ENCODE measurements at places on chromosomes 13 and 19.

- no peak for DNase-seq
These were observed 121.1 kb downstream of the IRS2 start for GRCh38 chr13:109665240-109665639.

DNA sequence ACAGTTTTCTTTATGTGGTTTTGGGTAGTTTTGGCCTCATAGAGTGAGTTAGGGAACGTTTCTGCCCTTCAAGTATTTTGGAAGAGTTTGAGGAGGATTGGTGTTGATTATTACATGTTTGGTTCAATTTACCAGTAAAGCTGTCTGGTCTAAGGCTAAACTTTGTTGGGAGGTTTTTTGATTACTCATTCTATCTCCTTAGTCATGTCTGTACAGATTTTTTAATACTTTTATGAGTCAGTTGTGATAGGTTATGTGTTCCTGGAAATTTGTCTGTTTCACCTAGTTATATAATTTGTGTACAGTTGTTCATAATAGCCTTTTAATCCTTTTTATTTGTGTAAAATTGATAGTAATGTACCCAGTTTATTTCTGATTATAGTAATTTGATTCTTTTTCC is 20.4 kb downstream of the RNF17 start:
- DNase-seq: no peak

GRCh38 chr19:52297601-52298364 is 814 bp downstream of the ZNF480 start:
- DNase-seq: peak; percentile 7

- DNase-seq: no peak
These were observed 21.2 kb downstream of the ZNF787 start for GRCh38 chr19:56099638-56100539.

DNA sequence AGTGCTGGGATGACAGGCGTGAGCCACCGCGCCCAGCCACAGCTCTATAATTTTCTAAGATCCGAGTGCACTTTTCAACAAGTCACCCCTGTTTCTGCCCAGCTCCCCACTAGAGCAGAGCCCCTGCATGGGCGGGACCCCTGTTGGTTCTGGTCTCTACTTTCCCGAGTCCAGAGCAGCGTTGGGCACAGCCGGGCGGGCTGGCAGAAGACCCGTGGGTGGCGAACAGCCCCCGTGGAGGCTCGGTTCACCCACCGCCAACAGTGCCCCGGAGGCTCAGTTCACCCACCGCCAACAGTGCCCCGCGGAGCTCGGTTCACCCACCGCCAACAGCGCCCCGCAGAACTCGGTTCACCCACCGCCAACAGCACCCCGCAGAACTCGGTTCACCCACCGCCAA is 40.8 kb downstream of the ADPRHL1 start:
- no peak for DNase-seq

DNA sequence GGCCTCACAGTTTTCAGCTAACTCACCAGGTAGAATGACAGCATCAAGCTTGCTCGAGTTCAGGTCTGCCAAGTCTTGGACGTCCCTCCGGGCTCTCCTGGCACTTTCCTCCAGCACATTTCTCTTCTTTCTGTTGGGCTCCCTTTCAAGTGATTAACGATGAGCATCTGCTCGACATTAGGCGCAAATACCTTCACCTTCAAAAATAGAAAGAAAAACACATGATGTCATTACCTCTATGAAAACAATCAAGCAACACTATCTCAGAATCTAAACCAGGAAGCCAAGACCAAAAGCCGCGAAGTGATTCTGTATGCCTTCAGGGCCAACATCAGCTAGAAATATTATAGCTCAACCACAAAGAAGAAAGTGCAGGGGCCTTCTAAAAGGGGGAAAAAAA is 15.4 kb upstream of the CLN5 start:
- DNase-seq: no peak

DNA sequence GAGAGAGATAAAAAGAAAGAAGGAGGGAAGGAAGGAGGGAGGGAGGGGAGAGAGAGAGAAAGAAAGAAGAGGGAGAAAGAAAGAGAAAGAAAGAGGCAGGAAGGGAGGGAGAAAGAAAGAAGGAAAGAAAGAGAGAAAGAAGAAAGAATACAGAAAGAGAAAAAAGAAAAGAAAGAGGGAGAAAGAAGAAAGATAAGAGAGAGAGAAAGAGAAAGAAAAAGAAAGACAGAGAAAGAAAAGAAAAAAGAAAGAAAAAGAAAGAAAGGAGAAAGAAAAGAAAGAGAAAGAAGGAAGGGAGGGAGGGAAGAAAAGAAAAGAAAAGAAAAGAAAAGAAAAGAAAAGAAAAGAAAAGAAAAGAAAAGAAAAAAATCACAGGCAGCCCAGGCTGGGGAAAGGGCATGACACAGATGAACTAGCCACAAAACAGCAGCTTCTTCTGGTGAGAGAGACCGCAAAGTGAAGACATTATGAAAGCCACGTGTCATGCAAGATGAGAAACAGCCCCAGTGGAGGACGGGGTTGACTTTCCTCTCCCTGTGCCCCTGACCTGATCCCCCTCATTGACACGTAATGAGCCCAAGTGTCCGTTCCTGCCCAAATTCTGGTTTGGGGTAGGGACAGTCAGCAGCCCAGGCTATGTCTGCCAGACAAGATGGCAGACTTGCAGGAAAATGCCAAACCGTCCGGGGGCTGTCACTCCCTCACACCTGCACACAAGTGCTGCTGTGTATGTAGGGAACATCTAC is 102.1 kb downstream of the INSR start:
- DNase-seq: no peak
